NCI-H69 (cell line): ENCODE measurements at places on chromosomes 6 and 20.

DNA sequence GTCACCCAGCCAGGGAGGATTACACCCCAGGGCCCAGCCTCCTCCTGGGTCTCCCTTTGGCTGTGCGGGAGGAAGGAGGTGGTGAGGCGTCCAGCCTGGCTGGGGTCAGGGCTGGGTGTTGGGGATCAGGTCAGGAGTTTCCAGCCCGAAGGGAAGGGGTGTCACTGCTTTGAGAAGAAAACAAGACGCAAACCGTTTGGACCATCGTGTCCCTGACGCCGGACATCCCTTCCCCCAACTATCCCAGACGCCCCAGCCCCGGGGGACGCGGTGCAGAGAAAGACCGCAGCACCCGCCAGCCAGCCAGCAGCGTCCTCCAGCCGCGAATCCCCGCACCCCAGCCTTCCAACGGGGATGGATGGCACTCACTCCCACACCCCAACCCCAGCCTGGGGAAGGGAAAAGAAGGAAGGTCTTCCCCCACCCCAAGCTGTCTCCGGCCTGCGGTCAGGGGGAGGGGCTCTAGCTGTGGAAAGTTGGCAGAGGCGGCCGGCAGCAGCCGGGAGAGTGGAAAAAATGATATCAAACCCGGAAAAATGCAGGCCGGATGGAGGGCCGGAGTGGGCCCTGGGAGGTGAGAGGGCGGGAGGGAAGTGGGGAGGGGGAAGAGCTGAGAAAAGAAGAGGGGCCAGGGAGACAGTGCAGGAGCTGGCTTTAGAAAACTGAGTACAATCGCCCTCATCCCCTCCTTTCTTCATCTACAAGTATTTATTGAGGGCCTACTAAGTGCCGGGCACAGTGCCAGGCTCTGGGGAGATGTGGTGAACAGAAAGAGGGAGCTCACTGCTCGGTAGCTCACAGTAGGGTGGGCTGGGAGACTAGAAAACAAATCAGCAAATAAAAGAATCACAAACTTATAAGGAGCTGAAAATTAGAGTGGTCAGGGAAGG is 10.6 kb downstream of the REM1 start:
- DNase-seq = no peak

DNA sequence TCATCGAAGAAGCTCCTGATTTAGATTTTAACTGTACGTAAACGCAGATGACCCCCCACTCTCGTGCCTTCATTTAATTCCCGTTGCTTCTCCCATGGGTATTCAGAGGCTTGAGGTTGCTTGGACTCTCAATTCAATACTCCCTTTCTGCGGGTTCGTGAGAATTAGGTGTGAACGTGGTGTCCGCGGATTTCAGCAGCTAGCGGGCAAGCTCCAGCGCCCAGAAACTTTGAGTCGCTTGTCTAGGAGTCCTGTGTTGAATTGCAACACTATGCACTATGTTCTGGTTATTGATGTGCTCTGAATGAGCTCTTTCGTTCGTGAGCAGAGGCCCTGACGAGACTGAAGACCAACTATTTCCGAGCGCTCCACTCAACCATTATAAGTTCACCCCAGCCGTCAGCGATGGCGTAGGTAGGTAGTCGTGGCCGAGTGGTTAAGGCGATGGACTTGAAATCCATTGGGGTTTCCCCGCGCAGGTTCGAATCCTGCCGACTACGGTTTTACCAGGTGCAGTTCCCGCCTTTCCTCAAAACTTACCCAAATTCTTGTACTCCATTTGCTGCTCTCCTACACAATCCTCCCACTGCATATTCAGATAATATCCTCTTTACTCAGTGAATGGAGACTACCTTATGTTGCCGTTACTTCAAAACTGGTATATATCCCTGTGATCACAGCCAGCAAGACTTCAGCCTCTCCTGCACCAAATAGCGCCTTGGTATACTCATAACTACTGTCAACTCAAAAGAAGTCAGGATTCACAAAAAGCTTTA is 72.6 kb upstream of the ZNF184 start:
- peak; percentile 84 for DNase-seq

- no peak for DNase-seq
These were observed 179.4 kb downstream of the ASCC3 start for GRCh38 chr6:100701728-100702127.

- peak; percentile 5 for DNase-seq
These were observed 273.4 kb downstream of the TSHZ2 start for GRCh38 chr20:53245574-53245973.

- peak; percentile 24 for DNase-seq
These were observed 21.0 kb downstream of the NOL7 start for GRCh38 chr6:13635948-13636658.

DNA sequence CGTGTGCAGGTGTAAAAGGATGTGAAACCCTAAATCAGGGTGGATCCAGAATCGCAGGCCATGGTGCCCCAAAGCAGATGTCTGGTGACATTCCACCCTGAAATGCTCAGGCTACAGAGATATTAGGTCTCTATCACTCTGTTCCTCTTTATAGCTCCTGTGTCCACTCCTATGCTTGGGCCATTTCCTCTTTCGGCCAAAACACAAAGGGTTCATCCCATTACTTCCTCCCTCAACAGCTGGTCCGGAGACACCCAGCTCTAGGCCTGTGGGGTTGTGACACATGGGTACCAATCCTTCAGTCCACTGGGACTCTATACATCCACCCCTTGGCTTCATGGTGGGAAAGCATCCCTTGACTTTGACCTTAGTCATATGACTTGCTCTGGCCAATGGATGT is 1.7 kb upstream of the SIGLEC1 start:
- DNase-seq = no peak

DNA sequence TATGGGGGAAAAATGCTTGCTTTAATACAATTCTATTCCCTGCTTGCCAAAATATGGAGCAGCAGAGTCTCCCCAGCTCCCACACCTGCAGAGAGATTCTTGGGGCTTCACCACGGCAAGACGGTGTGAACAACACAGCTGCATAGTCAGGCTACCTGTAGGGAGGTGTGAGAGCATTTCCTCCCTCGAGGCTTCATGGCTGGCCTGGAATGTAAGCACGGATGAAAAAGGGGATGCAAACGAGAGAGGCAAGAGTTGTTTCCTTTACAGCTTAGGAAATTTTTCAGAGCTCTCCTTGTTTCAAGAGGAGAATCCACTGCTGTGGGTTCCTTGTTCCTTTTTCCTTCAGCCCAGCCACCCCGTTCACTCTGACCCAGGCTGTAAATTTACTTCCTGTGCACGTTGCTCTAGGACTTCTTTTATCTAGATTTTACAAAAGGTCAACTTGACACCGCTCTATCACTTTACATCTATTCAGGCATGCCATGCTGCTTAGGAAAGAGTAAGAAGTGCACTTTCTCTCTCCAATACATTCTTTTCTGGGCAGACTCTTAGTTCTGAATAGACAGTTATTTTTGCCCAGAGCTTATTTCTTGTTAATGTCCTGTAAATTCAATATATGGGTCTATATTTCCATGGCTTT is 197.1 kb downstream of the KHDC1L start:
- peak; percentile 71 for DNase-seq

DNA sequence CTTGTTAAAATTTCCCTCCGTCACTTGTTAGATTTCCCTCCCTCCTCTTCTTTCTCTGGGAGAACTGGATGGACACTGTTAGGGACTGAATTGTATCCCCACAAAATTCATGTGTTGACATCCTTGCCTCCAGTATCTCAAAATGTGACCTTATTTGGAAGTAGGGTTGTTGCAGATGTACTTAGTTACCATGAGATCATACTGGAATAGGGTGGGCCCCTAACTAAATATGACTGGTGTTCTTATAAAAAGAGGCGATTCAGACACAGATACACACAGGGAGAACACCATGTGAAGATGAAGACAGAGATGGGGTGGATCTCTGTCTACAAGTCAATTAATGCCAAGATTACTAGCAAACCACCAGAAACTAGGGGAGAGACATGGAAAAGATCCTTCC is 139.5 kb downstream of the ALDH8A1 start:
- DNase-seq = no peak

- no peak for DNase-seq
These were observed 14.7 kb upstream of the SLPI start for GRCh38 chr20:45269056-45269455.

- DNase-seq = no peak
These were observed 116.0 kb downstream of the SYCP2 start for GRCh38 chr20:59817406-59817805.

DNA sequence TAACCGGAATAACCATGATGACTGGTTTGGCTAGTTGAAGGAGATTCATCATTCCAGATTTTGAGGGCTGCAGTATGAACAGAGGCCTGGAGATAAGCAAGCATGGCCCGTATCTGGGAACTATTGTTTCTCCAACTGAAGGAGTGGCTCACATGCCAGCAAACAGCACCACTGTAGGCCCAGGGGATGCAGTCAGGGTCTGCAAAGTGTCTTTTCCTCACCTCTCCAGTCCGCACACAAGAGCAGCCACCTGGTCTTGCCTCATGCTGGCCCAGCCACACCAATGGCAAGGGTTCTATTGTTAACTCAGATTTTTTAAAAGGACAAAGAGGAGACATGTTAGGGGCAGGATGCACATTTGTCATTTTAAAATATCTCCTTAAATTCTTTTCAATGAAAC is 55.1 kb downstream of the KIZ start:
- DNase-seq = no peak

DNA sequence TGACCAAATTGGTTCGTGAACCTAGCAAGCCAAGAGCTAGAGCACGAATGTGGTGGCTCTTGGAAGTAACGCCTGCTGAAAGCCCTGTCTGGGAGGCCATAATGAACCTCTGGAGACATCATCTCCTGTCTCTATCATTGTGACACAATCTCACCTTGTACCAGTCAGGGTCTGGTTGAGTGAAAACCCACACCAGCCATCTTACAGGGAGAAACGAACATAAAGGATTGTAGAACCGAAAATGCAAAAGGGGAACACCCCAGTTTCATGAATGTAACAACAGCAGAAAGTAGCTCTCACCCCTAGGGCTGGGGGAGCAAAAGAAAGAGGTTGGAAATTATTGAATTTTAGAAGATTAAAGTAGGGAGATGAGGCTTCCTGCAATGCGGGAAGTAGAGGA is 50.9 kb upstream of the TAB2 start:
- no peak for DNase-seq

- DNase-seq = no peak
These were observed 378.5 kb upstream of the TSHZ2 start for GRCh38 chr20:52593654-52594053.

- no peak for DNase-seq
These were observed 86.7 kb upstream of the AGPAT4 start for GRCh38 chr6:161360520-161360919.

DNA sequence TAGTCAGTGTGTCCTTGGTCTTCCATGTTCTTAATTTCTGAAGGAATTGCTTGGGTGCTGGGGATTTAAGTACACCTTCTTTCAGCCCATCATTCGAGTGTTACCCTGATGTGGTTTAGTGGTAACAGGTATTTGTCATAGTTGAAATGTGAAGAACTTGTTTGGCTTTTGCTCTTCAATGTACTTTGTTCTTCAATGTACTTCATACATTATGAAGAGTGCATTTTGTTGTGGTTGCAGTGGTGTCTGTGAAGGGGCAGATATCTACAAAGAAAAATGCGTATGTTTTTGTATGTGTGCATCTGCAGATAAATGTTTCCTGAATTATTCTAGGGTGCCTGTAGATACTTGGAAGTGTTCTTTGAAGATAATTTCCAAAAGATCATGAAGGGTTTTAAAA is 111.2 kb upstream of the SUPT3H start:
- DNase-seq = no peak

GRCh38 chr20:49812507-49813304 is at the start of gene SLC9A8:
Gene SLC9A8 (plus strand): TSS chr20:49812828. CDS start chr20:49812923, 95 bp downstream.
- DNase-seq = peak; percentile 91

DNA sequence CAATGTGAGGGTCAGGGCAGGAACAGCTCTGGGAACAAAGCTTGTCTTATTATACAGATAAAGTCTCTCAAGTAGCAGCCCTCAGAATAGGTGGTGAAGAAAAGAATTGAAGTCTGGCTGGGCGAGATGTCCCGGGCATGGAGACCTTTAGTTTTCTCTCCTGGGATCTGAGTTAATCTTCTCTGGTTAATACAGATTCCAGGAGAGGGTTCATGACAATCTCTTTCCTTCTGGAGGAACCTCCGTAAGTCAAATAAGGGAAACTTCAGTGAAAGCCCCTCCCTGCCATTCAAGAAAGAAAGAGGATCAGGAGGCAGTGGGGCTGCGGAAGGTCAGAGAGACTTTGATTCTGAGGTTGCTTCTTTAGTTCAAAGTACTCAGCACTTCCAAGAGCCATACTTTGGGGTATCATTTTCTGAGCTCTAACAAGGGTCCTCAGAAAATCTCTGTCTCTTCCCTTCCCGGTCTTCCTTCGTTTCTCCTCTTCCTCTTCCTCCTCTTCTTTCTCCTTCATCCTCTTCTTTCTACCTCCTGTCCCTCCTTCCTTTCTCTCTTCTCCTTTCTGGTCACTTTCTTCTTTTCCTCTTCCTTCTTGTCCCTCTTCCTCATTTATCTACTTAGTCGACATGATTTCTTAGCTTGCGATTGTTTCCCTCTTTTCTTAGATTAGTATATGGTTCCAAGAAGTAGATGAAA is 4.6 kb upstream of the ZNF184 start:
- no peak for DNase-seq

GRCh38 chr6:150651808-150652470 is 52.3 kb downstream of the PLEKHG1 start:
- no peak for DNase-seq

DNA sequence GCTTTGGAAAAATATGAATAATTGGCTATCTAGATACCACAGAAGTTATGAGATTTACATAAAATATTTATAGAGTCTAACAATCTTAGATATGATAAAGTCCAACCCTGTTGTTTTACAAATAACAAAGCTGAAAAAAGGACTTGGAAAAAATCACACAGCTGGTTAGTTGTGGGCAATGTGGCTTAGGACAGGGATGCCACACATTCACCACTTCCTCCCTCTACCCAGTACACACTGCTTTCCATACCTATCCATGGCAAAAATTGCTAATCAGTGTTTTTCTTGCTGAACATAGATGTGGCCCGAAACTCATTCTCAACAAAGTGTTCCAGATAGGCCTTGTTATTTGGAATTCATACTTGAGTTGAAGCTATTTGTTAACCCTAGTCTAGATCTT is 147.3 kb upstream of the BMP5 start:
- no peak for DNase-seq

DNA sequence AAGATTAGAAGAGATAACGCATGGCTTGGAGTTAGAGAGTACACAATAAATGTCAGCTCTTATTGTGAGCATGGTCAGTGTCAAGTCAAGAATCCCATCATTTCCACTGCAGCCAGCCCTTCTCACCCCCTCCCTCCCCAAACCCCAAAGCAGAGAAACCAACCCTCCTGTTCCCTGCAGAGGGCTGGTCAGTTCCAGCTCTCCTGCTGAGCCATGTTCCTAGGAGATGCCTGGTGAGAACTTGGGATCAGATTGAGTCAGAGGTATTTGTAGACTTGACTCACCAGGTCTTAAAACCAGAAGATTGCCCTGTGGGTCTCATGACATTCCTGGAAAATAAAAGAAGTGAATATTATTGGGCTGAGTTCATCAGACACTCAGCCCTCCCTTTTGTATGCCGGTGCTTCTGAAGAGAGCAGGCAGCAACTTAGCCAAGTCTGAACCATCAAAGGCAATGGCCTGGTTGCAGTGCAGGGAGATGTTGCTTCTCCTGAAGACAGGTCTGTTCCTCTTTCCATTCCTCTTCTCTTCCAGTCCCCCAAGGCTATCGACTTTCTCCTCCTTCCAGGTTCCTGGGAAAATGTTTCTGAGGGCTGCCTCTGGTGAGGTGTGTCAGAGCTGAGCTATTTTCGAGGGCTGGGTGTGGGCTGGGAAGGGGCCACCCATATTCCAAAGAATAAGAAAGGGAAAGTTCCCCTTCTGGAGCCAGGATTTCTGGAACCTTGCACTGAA is 278.2 kb upstream of the SUPT3H start:
- DNase-seq = no peak

- peak; percentile 70 for DNase-seq
These were observed 4.2 kb downstream of the RIMS4 start for GRCh38 chr20:44805979-44806620.

- peak; percentile 79 for DNase-seq
These were observed 163.2 kb upstream of the BTBD3 start for GRCh38 chr20:11754451-11754850.
